ENCODE measurements at places on chromosomes 1 and 21. TPM values are rescaled to one million over a fixed set of nuclear protein-coding genes. Genes with fewer than 3 reads are reported as not detected.
A peak's percentile ranks its signal among the peaks of the same experiment; 100 is the strongest.

TUT4 gene
- total RNA-seq, result 48.1 TPM

DNA sequence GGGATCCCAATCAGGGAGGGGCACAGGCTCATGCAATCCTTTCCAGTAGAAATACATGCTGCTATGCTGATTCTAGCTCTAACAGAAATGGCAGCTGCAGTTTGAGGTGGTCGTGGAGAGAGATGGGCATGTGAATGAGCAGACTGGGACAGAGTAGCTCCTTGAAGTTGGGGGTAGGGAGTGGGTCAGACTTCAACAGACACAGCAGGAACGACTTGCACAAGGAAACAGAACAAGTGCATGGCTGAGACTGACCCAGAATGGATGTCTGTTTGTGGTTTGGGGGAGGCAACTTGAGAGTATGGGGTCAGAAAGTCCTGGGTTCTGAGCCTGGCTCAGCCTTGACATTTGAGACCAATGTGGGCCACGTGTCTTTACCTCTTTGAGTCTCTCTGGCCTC lies 25.1 kb upstream of the TRABD2B start:
- no peak for DNase-seq

NFYC gene
- 53.5 TPM for total RNA-seq

- no peak for DNase-seq
These were observed 2.6 kb downstream of the TAS1R3 start for GRCh38 chr1:1333551-1334241.

- no peak for DNase-seq
These were observed 234.6 kb upstream of the LYPLAL1 start for GRCh38 chr1:218939095-218939494.

GRCh38 chr1:201275253-201275666 lies 8.0 kb upstream of the PKP1 start:
- no peak for DNase-seq

PDC gene
- not detected for total RNA-seq

LAMB3 gene
- 13.0 TPM for total RNA-seq

LMX1A gene
- not detected for total RNA-seq

LINGO4 gene
- not detected for total RNA-seq

DNA sequence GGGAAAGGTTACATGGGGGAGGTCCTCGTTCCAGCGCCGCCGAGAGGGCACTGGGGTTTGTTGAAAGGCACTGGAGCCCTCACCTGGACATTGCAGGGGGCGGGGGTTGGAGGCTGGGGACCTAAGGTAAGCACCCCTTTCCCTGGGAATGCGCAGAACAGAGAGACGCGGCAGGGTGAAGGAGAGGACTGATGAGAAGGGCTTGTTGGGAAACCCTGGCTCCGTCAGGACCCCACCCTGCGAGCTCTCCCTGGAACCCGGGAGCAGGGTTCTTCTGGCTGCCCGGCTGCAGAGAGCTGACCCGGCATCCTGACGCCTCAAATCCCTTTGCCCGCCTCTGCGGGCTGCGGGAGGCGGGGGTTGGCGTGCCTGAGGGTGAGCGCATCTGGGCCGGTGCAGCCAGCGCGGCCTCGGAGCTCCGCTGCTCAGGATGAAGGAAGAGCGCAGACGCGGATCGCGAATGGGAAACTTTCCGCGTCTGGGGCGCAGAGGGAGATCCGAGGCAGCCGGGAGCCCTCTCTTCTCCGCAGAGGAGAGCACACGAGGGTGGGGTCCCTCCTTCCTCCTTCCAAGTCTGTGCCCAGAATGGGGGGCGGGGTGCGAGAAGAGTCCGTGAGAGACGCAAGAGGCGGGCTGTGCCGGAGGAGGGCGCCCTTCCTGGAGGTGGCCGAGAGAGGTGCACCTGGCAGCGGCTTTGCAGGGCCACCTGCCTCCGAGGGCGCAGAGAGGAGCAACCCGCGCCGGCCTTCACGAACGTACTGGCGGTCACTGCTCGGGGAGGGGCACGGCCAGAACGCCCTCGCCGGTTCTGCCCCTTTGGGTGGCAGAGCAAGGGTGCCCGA lies 2.4 kb downstream of the IGSF21 start:
- peak; percentile 47 for DNase-seq

DNA sequence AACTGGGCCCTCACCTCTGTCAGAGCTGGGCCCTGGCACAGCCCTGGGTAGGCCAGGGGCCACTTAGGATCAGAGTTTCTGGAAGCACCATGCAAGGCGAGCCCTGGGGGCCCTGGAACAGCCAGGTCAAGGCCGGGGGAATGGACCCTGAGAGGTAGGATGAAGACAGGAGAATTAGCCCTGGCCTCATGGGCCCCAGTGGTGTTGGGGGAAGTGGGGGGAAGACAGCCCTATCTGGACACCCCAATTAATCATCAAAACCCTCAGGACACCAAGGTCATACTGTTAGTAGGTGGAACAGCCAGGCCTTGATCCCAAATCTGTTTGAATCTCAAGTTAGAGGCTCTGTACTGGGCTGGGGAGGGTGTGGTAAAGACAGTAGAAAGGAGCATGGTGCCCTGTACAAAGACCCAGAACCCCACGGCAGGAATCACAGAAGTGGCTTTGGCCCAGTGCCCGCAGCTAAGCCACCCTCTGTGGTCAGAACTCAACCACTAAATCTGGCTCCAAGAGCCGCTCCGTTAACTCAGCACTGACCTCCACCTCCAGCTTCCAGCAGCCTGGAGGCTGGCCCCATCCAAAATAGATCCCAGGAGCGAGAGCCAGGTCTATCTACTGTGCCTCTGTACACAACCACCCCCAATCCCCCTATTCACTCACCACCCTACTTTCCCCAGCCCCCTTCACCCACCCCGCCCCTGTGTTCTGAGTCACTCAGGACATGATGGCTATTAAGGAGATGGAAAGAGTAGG lies 14.0 kb upstream of the TRIM63 start:
- DNase-seq, result no peak

USP25 gene
- total RNA-seq, result 24.7 TPM

DNA sequence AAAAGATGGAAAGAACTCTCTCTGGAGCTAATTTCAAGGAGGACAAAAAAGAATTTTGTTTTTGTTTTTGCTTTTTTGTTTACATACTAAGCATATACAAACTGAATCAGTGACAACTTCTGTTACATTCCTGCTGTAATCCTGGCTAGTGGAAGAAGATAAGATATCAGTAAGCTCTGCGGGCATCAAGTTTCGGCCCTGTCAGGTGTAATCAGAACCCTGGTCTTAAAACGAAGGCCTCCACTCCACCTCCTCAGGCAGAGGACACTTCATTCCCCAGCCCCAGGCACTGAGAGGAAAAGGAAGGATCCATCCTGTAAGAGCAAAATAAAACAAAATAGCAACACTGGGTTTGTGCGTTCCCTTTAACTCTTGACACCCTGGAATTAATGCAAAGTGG lies 88.9 kb upstream of the ARHGAP29 start:
- no peak for DNase-seq

GRCh38 chr1:58459911-58460310 lies 86.6 kb downstream of the OMA1 start:
- DNase-seq, result no peak

GRCh38 chr1:221559911-221560310 lies 182.0 kb downstream of the DUSP10 start:
- no peak for DNase-seq

- no peak for DNase-seq
These were observed 13.2 kb upstream of the SLC45A3 start for GRCh38 chr1:205693421-205693991.

HCRTR1 gene
- total RNA-seq, result not detected

DNA sequence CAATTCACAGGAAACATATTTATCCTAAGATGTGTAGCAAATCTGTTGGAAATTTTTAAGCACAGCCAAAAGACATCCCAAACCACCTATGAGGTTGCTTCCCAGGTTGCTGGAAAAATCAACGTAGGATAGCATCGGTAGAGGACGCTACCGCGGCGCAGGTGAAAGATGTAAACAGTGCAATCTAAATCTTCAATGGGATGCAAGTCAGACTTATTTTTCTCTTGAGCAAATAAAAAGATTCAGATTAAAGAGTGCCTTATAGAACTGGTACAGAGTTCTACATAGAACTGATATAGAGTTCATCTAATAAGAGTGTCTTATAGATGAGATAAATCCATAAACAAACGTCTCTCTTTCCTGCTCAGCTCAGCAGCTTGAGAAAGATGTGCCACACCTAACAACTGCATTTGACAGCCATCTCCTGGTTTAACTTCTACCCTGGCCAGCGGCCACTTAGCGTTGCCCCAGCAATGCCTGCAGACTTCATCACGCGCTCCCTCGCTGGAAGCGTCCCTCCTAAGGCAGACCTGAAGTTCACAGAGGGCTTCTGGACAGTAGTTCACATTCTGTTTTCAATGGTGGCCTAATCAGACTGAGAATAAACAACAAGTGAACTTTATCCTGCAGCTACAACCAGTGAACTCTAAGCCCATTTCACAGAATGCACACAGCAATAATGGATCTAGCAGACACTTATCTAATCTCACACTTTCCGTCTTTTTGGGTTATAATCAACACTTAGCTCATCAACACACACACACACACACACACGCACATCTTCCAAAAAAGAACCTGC lies 164.5 kb downstream of the TOMM20 start:
- no peak for DNase-seq

GRCh38 chr1:115089420-115090185 lies at the start of gene TSPAN2:
Gene TSPAN2, minus strand, starts transcription at chr1:115089503. Its CDS starts 71 bp downstream, at chr1:115089432.
- peak; percentile 41 for DNase-seq

DNA sequence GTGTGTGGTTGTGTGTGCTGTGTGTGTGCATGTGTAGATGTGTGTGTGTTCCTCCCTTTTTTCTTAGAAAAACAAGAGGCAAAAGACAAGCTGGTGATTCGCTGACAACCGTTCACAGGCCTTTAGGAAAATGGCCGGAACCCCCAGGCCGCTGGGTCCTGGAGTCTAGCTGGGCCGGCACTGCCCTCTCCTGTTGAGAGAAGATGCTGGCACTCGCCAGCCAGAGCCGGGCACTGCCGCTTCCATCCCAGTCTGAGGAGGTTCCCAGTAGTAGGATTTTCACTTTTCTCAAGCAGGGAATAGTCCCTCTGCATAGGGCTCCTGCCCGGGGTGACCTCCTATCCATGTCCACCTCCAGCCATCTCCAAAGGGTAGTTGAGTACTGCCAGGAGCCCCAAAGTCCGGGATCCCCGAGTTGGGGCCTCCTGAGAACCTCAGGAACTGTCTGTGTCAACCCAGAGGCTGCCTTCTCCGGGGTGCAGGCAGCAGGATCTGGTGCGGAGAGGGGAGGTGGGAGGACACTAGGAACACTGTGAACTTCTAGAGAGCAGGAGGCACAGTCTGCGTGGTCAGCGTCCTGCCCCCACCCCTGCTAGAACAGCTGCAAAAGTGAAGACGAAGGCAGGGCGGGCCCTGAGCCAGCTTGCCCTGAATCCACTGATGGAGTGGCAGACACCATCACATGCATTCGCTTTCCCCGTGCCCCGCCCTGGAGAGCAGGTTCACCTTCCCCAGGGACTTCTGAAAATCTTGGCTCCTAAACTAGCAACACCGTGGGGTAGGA lies 44.1 kb upstream of the ARHGEF16 start:
- no peak for DNase-seq

TRAF3IP3 gene
- total RNA-seq, result 113 TPM

- DNase-seq, result no peak
These were observed 7.4 kb upstream of the TIAM1 start for GRCh38 chr21:31351438-31351837.

LIPI gene
- total RNA-seq, result not detected

RGSL1 gene
- not detected for total RNA-seq

IGFN1 gene
- total RNA-seq, result not detected

LEFTY2 gene
- 0.10 TPM for total RNA-seq

DPT gene
- total RNA-seq, result not detected
